ENCODE measurements at places on chromosomes 3 and 15. TPM values are rescaled to one million over a fixed set of nuclear protein-coding genes. Genes with fewer than 3 reads are reported as not detected.

DNA sequence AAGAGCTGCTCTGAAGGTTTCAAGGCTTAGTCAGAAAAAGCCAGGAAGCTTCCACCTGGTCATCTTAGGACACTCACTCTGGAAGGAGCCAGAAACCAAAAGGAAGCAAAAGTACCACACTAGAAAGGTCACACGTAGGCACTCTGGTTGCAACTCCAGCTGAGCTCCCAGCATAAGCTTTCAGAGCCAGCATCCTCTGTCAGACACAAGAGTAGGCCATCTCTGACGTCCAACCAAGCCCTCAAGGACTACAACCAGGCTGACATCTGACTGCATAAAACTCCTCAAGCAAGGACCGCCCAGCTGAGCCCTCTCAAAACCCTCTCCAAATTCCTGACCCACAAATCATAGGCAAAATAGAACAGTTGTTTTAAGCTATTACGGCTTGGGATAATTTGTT, 12.8 kb downstream of the SH3BP5 start:
- H3K4me3 ChIP-seq = peak overlapping the region; percentile 28
- H3K27me3 ChIP-seq = no peaks in the 10 kb centered on the region
- H3K27ac ChIP-seq = peak overlapping the region; percentile 95
- H3K4me1 ChIP-seq = peaks cover 74% of the 10 kb centered on the region

The TNNC1 gene
- 0.36 TPM for total RNA-seq

GRCh38 chr15:94002041-94002440, 229.3 kb upstream of the MCTP2 start:
- no peak for DNase-seq
- H3K36me3 ChIP-seq = no peaks in the 10 kb centered on the region
- H3K4me1 ChIP-seq = no peaks in the 10 kb centered on the region
- no peak overlapping the region for H3K27ac ChIP-seq
- no peaks in the 10 kb centered on the region for H3K27me3 ChIP-seq

The EPB42 gene
- total RNA-seq = not detected

DNA sequence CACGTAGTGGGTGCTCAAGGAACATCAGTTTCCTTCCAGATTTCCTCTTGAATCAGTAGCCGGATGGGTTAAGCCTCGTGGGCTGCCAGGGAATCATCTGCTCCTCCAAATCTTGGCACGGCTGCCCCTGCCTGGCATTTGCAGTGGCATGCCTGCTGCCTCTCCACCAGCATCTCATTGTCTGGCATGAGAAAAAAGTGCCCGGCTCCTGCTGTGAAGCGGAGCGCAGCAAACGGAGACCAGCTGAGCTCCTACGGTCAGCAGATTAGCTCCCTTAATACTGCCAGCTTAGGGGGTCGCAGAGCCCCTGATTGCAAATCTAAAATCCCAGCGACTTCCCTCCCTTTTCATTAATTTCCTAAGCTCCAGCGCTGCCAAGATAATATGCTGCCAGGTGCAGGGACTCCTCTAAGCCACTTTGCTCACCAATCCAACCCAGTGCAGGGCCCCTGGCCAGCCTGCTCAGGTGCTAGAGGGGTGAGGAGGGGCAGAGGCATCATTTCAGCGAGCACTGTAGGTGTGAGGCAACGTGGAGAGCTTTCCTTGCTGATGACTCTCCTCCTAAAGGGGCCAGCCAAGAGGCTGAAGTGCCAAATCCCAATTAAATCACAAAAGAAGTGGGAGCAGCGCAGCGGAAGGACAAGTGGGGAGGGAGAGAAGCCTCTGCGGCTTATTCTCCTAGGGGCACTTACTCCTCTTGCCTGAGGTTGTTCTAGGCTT, 49.6 kb upstream of the ST8SIA2 start:
- H3K36me3 ChIP-seq = no peaks in the 10 kb centered on the region
- no peaks in the 10 kb centered on the region for H3K27me3 ChIP-seq
- H3K4me1 ChIP-seq = no peaks in the 10 kb centered on the region
- DNase-seq = no peak
- H3K27ac ChIP-seq = no peak overlapping the region

- H3K27me3 ChIP-seq = peaks cover 55% of the 10 kb centered on the region
- H3K27ac ChIP-seq = no peak overlapping the region
- no peaks in the 10 kb centered on the region for H3K36me3 ChIP-seq
- DNase-seq = no peak
- H3K4me1 ChIP-seq = no peaks in the 10 kb centered on the region
Observed at GRCh38 chr3:10707400-10708215, 108.4 kb upstream of the SLC6A11 start.

DNA sequence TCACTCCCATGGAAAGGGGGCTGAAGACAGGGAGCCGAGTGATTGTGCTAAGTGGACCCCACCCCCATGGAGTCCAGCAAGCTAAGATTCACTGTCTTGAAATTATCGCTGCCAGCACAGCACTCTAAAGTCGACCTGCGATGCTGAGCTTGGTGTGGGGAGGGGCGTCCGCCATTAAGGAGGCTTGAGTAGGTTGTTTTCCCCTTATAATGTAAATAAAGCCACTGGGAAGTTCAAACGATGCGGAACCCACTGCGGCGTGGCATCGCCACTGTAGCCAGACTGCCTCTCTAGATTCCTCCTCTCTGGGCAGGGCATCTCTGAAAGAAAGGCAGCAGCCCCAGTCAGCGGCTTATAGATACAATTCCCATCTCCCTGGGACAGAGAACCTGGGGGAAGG, 10.9 kb upstream of the SRGAP3 start:
- DNase-seq = no peak
- H3K4me1 ChIP-seq = no peaks in the 10 kb centered on the region
- H3K27me3 ChIP-seq = no peaks in the 10 kb centered on the region
- no peaks in the 10 kb centered on the region for H3K36me3 ChIP-seq
- no peak overlapping the region for H3K27ac ChIP-seq

DNA sequence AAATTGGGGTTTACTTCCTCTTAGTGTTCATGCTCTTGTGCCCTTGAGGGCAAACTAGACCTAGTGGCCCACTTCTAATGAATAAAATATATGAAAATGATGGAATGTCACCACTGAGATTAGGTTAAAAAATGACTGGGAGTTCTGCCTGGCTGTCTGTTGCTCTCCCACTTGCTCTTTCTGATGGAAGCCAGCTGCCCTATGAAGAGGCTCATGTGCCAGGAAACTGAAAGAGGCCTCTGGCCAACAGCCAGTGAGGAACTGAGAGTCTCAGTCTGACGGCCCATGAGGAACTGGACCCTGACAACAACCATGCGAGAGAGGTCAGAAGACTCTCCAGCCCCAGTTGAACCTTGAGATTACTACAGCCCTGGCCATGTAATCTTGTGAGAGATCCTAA, 107.1 kb upstream of the FHIT start:
- H3K4me3 ChIP-seq = no peak overlapping the region
- no peak for DNase-seq
- no peaks in the 10 kb centered on the region for H3K4me1 ChIP-seq
- H3K27me3 ChIP-seq = no peaks in the 10 kb centered on the region
- H3K27ac ChIP-seq = no peak overlapping the region
- no peaks in the 10 kb centered on the region for H3K36me3 ChIP-seq

The CCR9 gene
- total RNA-seq = not detected

DNA sequence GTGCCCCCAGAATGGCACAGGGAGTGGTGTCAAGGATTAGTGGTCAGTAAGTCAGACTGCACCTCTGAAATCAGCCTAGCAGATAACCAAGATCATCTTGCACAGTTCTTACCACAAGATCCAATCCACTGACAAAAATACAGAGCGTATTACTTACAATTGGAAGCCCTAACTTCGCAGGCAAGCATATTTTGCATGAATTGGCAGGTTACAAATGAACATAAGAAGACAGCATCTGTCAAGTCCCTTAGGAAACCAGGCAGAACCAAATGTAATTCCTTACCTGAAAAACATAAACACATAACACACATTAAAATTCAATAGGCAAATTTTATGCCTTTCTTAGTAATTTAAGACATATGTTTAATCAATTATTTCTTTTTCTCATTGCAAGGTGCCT, 293.4 kb downstream of the MAGI1 start:
- DNase-seq = no peak
- H3K27ac ChIP-seq = no peak overlapping the region
- H3K36me3 ChIP-seq = no peaks in the 10 kb centered on the region
